ENCODE measurements at places on chromosomes 2 and 18.

- DNase-seq = no peak
These were observed 15.2 kb downstream of the AFG3L2 start for GRCh38 chr18:12361770-12362378.

DNA sequence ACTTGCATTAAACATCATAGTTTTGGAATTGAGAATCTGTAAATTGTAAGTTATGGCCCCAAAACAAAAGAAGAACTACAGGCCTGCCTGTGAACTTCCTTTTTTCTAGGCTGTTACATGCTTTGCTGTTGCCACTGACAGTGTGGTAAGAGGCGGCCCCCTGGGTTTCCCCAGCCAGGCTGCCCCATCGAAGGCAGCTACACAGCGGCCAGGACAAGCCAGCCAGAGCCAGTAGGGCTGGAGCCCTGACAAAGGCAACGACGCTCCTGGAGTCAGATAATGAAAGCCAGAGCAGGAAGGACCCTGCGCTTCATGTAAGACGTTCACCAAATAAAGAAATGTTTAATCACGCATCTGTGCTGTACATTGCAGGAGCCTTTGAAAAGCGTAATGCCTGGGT, 55.0 kb downstream of the ANKRD44 start:
- peak; percentile 84 for DNase-seq

- DNase-seq = no peak
These were observed 264.1 kb downstream of the SCG2 start for GRCh38 chr2:223338016-223338415.

- DNase-seq = no peak
These were observed 588 bp downstream of the CHAC2 start for GRCh38 chr2:53768242-53768542.

- DNase-seq = peak; percentile 61
These were observed 493.1 kb downstream of the SOCS6 start for GRCh38 chr18:70781860-70782453.

GRCh38 chr2:173550143-173550542, 195.5 kb downstream of the CDCA7 start:
- no peak for DNase-seq

GRCh38 chr2:69499966-69500365, 62.7 kb upstream of the NFU1 start:
- DNase-seq = no peak

DNA sequence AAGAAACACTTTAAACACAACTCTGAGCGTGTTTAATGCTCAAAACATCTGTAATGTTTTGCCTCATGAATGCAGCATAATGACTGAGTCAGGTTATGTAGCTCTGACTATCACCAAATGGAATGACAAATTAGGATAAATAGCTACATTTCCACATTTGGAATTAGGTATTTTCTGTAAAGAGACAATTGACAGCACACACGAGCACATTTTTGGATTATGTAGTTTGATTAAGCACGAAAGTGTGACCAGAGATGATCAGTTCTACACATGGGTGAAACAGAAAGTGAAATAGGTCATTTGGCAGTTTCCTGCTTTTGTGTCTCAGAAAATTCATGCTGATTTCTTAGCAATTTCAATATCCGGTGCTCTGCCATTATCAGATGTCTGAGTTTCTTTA, 29.0 kb downstream of the LPIN1 start:
- DNase-seq = no peak

DNA sequence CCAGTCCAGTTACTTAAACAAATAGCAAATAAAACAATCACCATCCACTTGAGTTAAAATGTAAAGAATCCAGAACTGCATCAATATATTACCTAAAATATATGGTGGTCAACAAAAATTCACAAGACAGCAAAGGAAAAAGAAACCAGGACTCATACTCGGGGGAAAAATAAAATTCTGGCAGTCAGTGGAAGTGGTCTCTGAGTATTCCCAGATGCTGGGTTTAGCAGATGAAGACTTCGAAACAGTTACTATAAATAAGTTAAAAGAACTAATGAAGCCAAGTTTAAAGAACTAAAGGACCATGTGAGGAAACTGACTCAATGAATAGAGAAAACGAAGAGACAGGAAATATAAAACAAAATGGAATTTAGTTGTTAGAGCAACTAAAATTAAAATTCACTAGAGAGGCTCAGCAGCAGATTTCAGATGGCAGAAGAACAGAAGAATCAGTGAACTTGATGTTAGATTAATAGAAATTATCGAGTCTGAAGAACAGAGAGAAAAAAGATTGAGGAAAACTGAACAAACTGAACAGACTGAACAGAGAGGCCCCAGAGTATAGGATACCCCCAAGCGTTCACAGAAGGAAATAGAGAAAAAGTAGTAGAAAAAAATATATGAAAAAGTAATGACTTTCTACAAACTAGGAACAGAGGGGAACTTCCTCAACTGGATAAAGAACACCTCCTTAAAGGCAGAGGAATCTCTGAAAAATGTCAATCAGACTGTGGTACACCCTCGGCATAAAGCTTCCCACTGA, 27.9 kb downstream of the MGAT4A start:
- no peak for DNase-seq

DNA sequence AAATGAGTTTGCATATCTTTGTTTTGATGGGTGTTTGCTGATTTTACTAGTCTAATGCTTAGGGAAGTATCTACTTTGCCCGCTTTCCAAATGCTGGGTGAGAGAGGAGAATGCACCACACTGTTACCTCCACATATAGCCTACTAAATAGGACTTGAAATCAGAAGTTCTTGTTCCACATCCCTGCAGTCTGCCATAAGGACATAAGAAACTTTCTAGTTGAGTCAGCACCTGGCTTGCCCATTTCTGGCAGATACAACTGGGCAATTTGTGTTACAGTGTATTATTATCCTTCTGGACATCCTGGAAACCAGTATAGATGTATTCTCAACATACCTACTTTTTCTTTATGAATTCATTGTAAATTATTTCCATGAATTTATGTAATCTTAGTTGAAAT, 29.5 kb downstream of the ANXA4 start:
- no peak for DNase-seq

- no peak for DNase-seq
These were observed 62.1 kb downstream of the CCDC148 start for GRCh38 chr2:158394453-158394852.

- no peak for DNase-seq
These were observed 18.0 kb upstream of the YWHAQ start for GRCh38 chr2:9648821-9649220.

GRCh38 chr2:64331114-64331645, 122.8 kb upstream of the LGALSL start:
- DNase-seq = no peak

GRCh38 chr18:62366992-62367391, 41.9 kb downstream of the TNFRSF11A start:
- no peak for DNase-seq

GRCh38 chr2:111068435-111069058, 52.2 kb upstream of the BCL2L11 start:
- no peak for DNase-seq

- DNase-seq = no peak
These were observed 414.3 kb upstream of the HS6ST1 start for GRCh38 chr2:128732976-128733431.

GRCh38 chr2:228518-229278, 35.1 kb downstream of the SH3YL1 start:
- no peak for DNase-seq

GRCh38 chr2:196260546-196260945, 89.2 kb upstream of the STK17B start:
- DNase-seq = no peak

DNA sequence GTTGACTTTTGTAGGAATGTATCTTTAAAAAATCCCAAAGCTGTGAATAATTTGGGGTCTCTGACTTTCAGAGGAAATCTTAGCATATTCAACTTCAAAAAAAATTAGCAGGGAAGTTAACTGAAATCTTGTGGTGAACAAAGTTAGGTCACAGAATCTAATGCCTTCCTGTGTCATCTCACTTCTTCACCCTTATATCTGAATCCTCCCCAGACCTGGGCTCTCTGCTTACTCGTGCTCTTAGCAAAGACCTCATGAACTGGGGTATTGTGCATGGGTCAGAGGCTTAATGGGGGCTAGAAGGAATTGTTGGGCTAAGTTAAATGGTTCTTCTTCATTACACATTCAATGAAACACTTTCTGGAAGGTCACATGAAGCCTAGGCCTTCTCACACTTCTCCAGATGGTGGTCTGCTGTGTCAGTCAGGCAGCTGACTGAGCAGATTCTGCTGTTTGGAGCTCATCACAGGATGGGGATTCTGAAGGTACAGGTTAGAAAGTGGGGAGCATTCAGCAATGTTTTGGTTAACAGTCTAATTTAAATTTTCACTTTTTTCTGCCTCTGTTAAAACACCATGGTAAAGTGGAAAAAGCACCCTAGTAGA, 131.3 kb downstream of the SUCLG1 start:
- DNase-seq = no peak

- DNase-seq = no peak
These were observed 35.8 kb downstream of the MSH6 start for GRCh38 chr2:47818777-47819176.

GRCh38 chr18:61690418-61691138, 202.2 kb downstream of the RNF152 start:
- DNase-seq = no peak

DNA sequence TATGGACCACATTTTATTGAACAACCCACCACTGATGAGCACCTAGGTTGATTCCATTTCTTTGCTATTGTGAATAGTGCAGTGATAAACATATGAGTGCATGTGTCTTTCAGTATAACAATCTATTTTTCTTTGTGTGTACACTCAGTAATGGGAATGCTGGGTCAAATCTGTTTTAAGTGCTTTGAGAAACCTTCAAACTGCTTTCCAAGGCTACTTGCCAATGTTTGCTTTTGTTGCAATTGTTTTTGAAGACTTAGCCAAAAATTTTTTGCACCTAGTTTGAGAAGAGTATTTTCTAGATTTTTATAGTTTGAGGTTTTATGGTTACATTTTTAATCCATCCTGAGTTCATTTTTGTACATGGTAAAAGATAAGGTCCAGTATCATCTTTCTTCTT, 587.4 kb upstream of the SETBP1 start:
- no peak for DNase-seq

DNA sequence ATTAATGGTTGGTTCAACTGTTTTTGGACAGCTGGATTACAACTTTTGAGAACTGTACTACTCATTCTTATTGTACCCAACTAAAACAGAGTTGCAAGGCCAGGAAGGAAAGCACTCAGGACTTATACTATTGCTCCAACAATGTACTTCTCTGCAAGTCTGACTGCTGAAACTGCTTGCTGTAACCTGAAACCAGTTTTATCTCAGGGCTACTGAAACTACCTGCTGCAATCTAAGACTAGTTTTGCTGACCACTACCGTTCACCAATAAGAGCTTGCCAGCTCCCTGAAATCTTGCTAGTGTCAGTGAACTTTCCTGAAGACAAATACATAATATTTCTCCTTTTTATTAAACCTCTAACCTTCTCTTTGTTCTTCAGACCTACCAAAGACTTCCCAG, 157.3 kb downstream of the CDCA7 start:
- DNase-seq = no peak

- peak; percentile 31 for DNase-seq
These were observed 22.3 kb downstream of the RNF125 start for GRCh38 chr18:32040936-32041335.

- DNase-seq = no peak
These were observed 720 bp upstream of the DSC2 start for GRCh38 chr18:31102941-31103340.

DNA sequence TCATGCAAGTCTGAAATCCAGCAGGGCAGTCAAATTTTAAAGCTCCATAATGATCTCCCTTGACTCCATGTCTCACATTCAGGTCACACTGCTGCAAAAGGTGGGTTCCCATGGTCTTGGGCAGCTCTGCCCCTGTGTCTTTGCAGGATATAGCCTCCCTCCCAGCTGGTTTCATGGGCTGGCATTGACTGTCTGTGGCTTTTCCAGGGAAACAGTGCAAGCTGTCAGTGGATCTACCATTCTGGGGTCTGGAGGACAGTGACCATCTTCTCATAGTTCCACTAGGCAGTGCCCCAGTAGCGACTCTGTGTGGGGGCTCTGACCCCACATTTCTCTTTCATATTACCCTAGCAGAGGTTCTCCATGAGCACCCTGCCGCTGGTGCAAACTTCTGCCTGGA, 220.6 kb upstream of the COPS8 start:
- no peak for DNase-seq

- no peak for DNase-seq
These were observed 787 bp upstream of the ADGRF3 start for GRCh38 chr2:26347286-26347865.

- no peak for DNase-seq
These were observed 113.0 kb downstream of the ICA1L start for GRCh38 chr2:202758604-202759003.

DNA sequence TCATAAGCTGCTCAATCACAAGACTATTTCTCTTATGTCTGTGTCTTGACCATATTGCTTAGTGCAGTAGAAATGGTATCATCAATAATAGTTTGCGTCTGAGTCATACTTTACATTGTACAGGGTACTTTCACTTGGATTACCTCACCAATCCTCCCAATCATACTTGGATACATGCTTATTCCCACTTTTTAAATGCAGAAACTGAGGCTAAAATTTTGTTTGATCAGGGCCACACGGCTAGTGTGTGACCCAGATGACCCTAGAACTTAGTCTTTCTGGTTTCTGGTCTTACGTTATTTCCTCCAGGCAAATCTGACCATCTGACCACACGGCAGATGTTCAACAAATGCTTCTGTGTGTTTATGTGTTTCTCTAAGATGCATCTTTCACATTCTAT, 23.8 kb upstream of the CCL20 start:
- DNase-seq = no peak
